ENCODE measurements at places on chromosomes 5 and 9.

- no peak for DNase-seq
These were observed 4.6 kb downstream of the KIF2A start for GRCh38 chr5:62310426-62311143.

DNA sequence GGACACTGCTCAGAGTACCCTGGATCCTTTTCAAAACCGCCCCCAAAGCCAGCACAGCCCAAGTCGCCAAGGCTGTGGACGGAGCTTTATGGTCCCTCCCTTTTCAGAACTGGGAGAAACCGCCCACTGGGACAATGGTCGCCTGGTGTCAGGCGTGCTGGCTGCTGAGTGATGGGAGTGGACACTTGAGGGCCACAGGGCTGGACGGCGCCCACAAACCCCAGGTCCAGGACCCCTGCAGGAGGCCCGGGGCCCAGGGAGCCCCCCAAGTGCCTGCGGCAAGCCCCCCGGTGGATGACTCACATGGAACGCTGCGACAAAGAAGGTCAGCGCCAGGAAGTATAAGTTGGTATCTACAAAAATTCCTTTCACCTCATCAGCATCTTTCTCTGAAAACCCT is 10.9 kb downstream of the CLPTM1L start:
- no peak for DNase-seq

DNA sequence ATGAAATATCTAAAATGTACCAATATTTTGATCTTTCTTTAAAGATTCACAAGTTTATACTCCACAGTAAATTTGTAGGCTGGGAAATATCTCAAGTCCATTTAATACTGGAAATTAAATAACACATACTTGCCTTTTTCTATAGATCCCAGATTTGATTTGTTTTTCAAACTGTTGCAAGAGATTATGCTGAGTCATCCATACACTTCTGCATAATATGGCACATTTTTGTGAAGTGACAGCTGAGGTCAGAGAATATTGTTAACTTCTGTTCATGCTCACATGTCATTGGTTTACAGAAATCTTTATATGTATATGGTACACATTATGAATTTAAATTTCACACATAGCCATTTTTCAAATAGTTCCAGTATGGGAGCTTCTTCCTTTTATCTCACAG is 1066.3 kb upstream of the NUDT12 start:
- no peak for DNase-seq

GRCh38 chr9:69798744-69799143 is 21.9 kb upstream of the CFAP95 start:
- no peak for DNase-seq

DNA sequence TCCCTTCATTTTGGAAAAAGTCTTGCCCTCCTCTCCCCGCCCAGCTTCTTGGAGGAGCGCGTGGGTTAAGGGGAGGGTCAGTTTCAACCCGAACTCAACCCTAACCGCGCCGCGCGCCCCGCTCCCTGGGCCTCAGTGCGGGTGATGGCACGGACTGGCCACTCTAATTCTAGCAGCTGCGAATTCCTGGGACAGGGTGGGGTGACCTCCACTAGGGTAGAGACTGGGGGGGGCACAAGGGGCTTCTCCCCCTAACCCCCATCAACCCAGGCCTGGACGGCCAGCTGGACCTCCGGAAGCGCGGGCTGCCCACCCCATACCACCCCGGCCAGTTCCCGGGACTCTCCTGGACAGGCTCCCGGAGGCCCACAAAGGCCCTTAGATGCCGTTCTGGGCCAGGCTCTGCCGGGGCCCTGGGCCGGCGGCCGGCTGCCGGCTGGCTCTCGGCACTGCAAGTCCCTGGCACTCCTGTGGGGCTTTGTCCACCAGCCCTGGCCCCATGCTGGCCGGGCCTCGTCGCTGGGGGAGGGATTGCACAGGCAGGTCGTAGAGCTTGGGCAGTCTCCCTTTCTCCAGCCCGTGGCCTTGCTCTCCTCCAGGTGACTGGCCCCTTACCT is 7.2 kb upstream of the PSD2 start:
- DNase-seq = peak; percentile 20

GRCh38 chr5:96940586-96940985 is 4.7 kb downstream of the LNPEP start:
- peak; percentile 57 for DNase-seq

DNA sequence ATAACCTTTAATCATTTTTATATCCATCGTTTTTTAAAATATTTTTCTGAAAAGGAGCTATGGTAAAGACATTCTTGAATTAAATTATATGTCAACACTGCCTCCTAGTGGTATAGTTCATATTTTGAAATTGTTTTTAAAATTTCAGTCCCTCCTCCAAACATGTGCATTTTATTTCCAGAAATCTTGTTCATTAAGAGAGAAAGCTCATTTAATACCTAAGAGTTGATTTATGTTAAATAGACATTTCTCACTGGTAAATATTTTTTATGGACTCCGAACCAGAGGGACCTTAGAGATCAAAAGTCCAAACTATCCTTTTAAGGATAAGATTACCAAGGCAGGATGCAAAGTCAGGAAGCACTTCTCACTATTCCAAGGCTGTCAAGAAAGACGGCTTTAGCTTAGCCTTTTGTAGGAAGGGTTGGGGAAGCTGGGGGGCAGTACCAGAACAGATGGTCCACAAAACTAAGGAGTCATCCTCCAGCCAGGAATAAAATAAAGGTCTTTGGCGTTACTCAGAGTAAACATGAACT is 21.6 kb downstream of the BHMT start:
- DNase-seq = peak; percentile 52

- no peak for DNase-seq
These were observed 459.4 kb upstream of the NMUR2 start for GRCh38 chr5:152864447-152864846.

GRCh38 chr5:75567710-75568109 is 43.5 kb upstream of the ANKDD1B start:
- DNase-seq = no peak

- DNase-seq = peak; percentile 68
These were observed 145.7 kb downstream of the EBF1 start for GRCh38 chr5:158953929-158954534.

DNA sequence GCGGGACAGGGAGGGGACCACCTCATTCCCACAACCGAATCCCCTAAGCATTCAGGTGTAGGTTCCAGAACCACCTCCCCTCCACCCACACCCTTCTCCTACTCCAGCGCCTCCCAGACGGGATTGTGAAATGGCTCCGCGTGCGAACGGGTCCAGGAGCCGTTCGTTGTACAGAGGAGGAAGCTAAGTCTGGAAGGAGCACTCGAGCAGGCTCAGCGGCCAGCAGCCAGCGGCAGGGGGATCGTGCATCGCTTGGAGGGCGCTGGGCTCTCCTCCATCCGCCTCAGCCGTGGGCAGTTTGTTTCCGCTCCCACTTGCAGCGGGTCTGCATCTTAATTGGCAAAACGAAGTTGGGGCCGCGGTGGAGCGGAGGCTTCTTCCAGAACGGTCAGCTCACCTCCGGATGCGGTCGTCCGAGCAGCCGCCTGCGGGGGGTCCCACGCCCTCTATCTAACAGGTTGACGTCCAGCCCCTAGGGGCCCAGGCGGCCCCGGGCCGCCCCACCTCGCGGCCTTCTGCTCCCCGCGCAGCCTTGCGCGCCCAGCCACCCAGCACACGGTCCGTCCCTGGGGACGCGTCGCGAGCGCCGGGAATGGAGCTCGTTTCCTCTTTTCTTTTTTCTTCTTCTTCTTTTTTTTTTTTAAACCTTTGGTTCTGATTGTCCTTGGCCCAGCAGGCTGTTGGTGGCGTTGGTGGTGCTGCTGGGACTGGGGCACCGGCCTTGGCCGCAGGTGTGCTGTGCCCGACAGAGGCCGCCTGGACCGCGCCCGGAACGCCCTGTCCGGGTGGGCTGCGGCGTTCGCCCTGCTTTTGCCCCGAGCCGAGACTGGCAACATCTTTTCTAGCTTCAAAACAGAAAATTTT is 3.9 kb upstream of the BARX1 start:
- DNase-seq = peak; percentile 19

GRCh38 chr5:130720355-130720754 is 444.7 kb downstream of the HINT1 start:
- peak; percentile 5 for DNase-seq

DNA sequence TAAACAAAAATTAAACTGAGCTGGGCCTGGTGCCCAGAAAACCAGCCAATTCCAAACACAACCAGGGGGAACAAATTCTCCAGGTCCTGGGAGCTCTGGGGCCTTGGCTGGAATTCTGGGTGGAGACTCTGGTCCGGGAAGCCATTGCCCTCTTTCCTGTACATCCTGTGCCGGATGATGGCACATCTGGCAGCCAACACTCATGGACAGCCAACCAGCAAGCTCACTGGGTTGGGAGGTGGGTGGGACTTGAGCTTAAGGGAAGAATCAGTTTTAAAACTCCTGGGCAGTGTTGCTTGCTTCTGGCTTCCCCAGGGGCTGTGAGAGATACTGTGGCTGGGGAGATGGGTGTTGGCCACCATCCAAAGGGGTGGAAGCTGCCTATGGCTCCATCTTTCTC is 56.1 kb downstream of the PCDH1 start:
- DNase-seq = peak; percentile 56

GRCh38 chr9:121688146-121688680 is 36.8 kb downstream of the DAB2IP start:
- DNase-seq = no peak

DNA sequence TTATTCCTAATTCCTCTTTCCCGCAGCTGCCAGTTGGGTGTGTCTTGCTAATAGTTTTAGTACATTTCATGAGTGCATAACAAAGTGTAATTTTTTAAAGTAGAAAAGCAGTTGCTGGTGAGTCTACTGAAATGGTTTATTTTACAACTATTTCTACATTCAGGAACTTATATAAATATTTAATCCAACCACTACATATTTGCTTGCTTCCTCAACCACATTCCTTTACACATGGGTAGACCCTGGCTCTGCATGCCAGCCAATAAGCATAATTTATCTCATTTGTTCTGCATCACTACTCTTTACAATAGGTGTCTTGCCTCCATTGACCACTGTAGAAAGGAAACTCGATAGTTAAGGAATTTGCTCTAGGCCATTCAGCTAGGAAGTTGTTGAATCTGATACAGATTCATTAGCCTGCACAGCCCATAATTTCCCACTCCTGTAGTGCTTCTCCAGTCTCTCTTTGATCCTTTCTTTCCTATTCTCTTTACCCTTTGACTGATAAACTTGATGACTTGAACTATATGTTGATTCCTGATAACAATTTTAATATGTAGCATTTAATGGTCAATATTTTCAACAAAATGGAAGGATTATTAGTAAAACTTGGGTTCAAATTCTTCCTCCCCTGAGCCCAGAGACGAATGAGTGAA is 342.5 kb upstream of the ACTBL2 start:
- peak; percentile 93 for DNase-seq

DNA sequence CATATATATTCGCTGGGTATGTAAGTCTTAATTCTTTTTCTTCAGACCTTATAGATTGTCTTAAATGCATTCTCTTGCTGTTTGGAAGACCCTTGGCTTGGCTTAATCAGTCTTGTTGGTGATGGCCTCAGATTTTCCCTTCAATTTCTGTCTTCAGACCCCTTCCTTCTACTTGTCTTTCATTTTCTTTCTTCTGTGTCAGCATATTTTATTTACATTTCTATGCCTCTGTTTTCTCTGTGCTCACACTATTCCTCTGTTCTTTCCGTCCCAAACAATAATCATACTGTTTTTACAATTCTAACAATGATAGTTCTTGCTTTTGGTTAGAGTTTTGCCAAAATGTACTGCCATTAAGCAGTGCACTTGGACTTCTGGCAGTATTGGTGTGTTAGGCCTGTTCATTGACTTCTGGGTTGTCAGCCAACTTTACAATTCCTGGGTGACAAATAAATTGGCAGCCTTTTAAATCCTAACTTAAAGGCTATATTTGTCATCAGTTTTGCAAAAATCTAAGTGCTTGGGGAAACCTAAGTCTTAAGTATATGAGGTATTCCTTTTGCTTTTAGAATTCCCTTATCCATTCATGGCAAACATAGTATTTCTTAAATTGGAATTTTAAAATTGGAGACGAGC is 8.0 kb downstream of the SRFBP1 start:
- peak; percentile 28 for DNase-seq

DNA sequence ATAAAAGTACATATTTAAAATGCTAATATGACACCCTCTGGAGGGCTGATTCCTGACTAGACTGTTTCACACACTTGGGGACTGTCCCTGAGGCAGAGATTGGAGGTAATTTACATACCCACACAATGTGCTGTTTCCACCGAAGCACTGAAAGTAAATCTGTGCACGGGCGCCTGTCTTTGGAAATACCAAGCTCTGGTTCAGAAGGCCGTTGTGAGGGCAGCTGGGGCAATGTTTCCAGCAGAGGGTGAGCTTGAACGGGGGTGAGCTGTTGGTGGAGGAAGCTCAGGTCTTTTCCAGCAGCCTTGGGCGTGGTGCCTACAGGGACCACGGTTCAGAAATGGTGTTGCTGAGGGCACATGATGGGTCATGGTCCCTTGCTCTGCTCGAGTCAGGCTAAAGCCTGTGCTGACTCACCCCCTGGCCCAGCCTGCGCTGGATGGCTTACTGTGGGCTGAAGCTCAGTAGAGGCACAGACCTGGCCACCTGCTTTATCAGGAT is 25.8 kb upstream of the HMCN2 start:
- DNase-seq = no peak

GRCh38 chr5:67699560-67699959 is 503.0 kb upstream of the CD180 start:
- no peak for DNase-seq

DNA sequence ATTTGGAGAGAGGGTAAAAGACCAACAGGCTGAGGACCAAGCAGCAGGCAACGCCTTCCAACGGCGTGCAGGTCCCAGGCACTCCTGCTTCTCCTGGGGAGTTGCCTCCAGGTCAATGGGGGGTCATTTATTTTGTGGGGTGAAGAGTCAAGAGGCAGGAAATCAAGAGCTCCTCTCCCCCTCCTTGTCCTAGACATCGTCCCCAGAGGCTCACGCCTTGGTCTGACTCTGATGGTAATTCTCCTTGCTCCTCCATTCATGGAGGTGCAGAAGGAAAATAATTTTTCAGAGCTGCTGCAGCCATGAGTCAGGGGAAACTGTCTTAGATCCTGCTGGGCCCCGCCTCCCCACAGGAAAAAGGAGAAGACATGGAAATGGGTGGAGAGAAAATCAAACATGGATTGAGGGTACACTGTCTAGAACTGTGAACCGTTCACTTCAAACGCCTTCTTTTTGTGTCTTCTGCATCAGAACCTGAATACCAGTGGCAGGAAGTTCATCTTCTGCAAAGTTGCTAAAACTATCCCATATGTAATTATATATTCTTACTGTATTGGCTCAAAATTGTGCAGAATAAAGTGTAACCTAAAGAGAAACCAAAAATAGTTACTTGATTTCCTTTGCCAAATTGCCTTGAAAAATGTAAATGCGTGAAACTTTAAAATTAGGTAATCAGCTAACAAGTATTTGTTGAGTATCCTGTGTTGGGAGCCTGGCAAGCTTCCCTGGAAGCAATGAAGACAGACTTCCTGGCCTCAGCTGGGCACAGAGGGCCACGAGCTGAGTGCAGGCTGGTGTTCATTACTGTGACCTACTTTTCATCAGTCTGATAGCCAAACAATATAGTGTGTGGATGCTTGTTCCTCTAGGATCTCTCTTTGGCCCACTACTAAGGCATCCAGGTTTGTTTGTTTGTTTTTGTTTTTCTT is 142.0 kb downstream of the CMYA5 start:
- peak; percentile 75 for DNase-seq

GRCh38 chr5:163401271-163401670 is 36.1 kb upstream of the CCNG1 start:
- no peak for DNase-seq

Data from AG10803 (cell line).